ENCODE measurements at places on chromosomes 4 and X.

DNA sequence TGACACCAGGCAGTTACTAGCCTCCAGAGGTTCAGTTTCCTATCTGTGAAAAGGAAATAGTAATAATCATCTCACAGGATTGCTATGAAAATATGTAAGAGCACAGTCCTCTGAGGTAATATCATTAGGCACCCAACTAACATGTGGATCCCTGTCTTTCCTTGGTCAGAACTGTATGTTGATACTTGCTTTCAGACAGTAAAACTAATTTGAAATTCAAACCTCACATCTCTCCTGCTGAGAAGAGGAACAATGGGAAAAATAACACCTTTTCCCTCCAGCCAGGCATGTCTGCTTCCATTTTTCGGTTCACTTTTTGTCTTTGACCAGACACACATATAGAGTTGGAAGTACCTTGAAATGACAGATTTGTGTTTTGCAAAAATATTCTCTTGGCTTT, 262.7 kb downstream of the IL15 start:
- DNase-seq = no peak

DNA sequence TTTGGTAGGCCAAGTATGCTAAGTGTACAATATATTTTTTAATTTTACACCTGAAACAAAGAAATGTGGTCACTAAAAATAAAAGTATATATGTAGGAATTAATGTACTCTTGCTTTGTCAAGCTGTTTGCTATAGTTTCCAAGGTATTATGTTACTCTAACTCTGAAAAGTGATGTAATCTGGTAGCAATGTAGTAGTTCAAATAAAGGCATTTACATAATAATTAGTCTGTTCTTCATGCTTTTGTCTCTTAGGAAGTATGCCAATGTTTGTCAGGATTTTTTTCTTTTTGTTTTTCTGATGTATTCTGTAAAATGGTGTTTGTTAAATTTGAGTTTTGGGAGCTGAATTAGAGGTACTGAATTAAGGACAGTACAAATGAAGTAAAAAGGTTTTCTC, 89.5 kb downstream of the PLS3 start:
- DNase-seq = no peak

DNA sequence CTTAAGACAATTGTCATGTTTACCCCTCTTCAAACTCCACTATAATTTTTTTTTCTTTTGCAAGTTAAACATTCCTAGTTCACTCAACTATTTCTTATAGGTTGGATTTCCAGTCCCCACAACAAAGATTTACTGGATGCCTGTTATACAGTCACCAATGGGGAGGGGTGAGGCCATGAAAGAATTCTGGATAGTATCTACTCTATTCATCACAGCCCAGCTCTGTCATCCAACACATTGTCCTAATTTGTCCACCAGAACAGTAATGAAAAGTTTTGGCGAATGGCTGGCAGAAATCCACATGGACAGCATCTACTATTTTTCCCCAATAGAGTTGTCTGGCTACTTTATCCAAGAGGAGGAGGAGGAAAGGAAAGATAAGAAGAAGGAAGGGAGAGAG, 192.7 kb upstream of the S100G start:
- DNase-seq = no peak

DNA sequence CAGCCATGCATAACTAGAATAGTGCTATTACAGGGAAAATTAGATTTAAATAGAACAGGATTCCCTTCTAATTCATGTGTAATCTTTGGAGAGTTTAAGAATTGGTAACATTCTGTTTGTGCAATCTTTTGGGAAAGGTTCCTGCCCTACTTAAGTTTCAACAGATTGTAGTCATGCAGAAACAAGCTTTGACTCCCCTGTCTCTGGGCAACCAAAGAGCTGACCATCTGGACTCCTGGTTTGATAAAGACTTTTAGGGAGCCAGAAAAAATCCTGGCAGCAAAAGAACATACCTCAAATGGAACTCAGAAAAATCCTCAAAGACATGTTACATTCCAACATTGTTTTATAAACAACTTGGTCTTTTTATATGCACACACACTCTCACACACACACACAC, 191.1 kb upstream of the NEIL3 start:
- DNase-seq = no peak

- no peak for DNase-seq
Observed at GRCh38 chrX:123917069-123917468, 44.4 kb upstream of the STAG2 start.

- DNase-seq = peak; percentile 35
Observed at GRCh38 chr4:111943796-111944203, 201.5 kb upstream of the FAM241A start.

Measured in SHP77 (cell line).